ENCODE measurements at places on chromosomes 2 and 18.

- DNase-seq, result no peak
These were observed 5.3 kb downstream of the MYL1 start for GRCh38 chr2:210309548-210310233.

GRCh38 chr2:107932488-107932887 is 53.8 kb upstream of the SLC5A7 start:
- no peak for DNase-seq

DNA sequence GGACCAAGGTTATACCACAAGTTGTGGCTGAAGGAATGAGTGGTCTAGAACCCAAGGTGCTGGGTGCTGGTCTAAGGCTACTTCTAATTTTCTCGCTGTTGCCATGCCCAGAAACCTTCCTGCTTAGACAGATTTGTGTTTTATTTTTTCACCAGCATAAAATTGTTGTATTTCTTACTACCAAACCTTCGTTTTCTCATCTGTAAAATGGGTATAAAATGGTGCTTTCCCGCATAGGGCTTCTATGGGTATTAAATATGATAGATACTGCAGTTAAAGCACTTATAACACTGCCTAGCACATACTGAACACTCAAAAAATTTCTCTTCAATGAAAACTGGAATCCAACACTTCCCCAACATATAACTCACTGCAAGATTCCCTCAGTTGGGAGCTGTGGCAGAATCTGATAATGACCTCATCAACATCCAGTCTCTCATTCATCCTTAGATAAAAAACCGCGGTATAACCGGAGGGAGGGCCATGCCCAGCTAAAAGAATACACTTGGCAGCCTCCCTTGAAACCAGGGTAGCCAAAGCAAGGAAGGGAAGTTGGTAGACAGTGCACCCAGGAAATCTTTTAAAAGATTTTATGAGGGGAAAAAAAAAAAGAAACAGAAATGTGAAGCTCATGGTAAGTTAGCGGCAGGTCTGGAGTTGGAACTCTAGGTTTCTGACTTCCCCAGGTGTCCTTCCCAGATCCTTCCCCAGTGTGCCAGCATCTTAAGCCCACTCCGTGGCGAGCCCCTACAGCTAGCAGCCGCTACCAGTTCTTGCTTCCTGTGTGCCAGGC is 1.2 kb downstream of the NEMP2 start:
- peak; percentile 21 for DNase-seq

DNA sequence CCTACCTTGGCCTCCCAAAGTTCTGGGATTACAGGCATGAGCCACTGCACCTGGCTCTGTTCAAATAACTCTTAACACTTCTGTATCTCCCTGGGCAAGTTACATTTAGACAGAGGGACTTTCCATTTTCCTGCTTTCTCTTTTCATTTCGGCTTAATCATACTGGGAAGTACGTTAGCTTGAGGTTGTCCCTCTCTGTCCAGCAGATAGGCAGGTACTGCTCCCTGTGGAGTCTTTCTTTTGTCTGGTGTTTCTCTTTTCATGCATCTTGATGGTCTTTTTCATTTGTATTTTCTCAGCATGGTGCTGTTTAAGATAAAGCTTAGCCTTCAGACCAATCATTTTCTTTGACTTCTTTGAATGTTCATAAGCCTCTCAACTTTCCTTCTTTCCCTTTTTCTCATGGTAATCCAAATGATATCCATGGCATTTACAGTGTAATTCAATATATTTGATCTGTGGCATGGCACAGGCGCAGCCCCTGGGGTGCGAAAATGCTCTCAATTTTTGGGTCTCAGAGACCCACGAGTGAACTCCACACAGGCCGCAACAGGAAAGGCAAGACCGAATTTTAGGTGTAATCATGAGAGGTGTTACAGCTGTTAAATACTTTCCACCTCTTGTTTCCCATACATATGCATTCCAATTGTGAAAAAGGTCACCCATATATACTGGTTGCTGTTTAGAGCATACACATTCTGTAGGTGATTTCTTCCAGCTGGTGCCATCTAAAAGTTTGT is 99.9 kb upstream of the MYO3B start:
- no peak for DNase-seq

- DNase-seq, result no peak
These were observed 6.3 kb upstream of the SFT2D3 start for GRCh38 chr2:127694986-127695385.

- DNase-seq, result no peak
These were observed 688 bp downstream of the MAPRE2 start for GRCh38 chr18:35041815-35042387.

GRCh38 chr2:205086662-205087061 is 541.4 kb downstream of the PARD3B start:
- DNase-seq, result no peak

- no peak for DNase-seq
These were observed 220.0 kb upstream of the CYP26B1 start for GRCh38 chr2:72367530-72368225.

GRCh38 chr2:156779416-156780120 is 343.4 kb downstream of the GPD2 start:
- no peak for DNase-seq

GRCh38 chr2:197879812-197880408 is 75.5 kb downstream of the PLCL1 start:
- DNase-seq, result no peak

GRCh38 chr2:184067502-184067901 is 530.8 kb upstream of the ZNF804A start:
- no peak for DNase-seq

- DNase-seq, result peak; percentile 50
These were observed 1.9 kb upstream of the ESPNL start for GRCh38 chr2:238097988-238098871.

- DNase-seq, result no peak
These were observed 45.4 kb upstream of the ASB18 start for GRCh38 chr2:236309669-236310029.

DNA sequence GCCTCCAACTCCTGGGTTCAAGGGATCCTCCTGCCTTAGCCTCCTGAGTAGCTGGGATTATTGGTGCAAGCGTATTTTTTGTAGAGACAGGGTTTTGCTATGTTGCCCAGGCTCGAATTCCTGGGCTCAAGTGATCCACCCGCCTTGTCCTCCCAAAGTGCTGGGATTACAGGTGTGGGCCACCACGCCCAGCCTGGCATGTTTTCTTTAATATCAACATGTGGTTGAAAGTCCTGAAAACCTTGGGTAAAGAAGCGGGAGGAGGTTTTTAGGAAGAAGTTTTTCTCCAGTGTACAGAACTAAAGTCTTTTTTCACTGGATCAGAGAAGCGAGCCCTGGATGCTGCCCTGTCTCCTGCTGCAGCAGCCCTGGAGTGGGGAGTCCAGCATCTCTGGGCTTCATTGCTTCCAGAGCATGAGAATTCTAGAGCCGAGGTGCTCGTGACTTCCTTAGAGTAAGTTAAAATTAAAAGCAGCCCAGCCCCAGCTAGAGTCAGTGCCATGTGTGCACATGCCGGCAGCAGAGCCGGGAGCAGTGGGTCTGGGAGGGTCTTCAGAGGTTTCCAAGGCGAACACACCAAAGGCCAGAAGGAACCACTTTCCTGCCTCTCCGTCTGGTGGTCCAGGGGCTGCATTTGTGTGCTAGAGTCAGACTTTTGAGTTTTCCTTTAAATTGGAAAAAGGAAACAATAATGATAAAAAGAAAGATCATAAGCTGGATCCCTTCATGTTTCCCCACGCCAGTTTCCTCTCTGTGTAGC is 31.2 kb downstream of the ITGB1BP1 start:
- no peak for DNase-seq

DNA sequence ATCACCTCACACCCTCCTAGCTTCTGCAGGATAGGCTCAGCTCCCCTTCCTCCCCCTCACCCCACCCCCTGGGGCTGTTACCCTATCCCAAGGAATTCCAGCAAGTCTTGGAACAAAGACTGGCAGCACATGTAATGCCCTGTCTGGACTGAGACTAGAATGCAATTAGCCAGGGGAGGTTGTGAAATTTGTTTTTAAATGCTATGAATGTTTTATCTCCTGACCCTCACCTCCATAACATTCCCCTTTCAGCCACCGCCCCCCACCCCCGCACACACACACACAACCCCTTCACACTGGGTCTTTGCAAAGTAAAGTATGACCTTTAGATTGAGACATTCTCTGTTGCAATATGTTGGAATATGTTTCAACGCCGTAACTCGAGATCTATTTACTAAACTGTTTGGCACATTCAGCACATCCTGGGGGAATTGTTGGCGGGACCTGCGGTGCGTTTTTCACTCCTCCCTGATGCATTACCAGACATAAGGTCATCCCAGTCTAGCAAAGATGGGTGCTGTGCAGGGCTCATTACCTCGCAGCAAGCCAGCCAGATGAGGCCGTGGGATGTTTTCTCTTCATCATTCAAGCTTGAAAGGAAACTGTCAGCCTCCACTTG is 290.7 kb upstream of the SLC14A2 start:
- DNase-seq, result no peak

DNA sequence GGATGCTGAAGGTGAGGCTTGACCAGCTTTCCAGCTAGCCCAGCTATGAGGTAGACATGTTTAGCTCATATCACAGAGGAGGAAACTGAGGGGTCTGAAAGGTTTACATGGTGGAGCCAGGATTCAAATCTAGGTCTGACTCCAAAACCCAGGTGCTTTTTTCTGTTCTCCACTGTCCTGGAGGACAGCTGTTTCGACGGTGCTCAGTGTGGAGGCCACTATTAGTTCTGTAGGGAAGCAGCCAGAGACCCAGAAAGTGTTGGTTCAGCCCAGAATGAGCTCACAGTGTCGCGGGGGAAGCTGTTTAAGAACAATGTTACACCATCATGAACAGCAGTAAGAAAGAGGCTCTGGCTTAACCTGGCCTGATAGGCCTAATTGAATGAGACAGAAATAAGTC is 11.1 kb downstream of the PROC start:
- no peak for DNase-seq

- no peak for DNase-seq
These were observed 74.1 kb downstream of the MAPK4 start for GRCh38 chr18:50633992-50634391.

GRCh38 chr2:176935543-176936102 is 277.0 kb upstream of the HNRNPA3 start:
- no peak for DNase-seq

DNA sequence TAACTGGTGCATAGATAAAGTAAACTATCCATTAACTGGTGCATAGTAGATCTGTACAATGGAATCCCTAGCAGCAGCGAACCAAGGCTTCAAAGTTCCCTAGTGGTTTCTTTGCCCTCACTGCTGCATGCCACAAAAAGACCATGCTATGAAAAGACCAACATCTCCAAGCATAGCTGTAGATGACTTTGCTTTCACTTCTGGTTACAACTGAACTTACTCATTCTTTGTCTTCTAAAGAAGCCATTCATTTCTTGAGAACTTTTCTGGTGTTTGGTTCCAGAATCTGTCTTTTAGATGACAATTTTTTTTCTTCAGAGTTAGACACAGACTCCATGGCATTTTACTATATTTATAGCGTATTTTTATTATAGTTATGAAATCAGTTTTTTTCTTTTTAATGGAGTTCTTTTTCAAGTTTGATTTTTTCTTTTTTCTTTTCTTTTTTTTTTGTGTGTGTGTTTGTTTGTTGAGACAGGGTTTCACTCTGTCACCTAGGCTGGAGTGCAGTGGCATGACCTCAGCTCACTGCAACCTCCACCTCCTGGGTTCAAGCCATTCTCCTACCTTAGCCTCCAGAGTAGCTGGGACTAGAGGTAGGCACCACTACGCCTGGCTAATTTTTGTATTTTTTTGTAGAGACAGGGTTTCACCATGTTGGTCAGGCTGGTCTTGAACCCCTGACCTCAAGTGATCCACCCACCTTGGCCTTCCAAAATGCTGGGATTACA is 63.6 kb downstream of the SLC35F5 start:
- peak; percentile 86 for DNase-seq

- no peak for DNase-seq
These were observed 78.2 kb downstream of the KCTD1 start for GRCh38 chr18:26470011-26470637.

GRCh38 chr2:85399183-85399455 is 11.0 kb downstream of the CAPG start:
- DNase-seq, result no peak

DNA sequence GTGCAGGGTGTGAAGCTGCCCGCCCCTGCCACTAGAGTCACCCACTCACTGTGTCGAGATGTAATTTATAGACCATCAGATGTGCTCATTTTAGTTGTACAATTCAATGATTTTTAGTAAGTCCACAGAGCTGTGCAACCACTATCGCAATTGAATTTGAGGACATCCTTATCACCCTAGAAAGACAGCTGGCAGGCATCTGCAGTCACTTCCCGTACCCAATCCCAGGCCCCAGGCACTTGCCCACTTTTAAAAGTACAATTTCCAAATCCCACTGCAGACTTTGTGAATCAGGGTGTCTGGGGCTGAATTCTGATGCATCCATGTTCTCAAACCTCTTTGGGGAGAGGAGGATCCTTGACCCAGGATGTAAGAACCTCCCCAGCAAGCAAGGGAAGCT is 521.3 kb upstream of the SALL3 start:
- DNase-seq, result no peak

- DNase-seq, result no peak
These were observed 1.6 kb downstream of the MTCL1 start for GRCh38 chr18:8706791-8707555.

- no peak for DNase-seq
These were observed 361.2 kb upstream of the HNRNPA3 start for GRCh38 chr2:176851200-176851888.

- no peak for DNase-seq
These were observed 49.7 kb downstream of the SH3YL1 start for GRCh38 chr2:213932-214693.

- peak; percentile 69 for DNase-seq
These were observed 7.9 kb upstream of the NDUFV2 start for GRCh38 chr18:9094307-9095226.

- no peak for DNase-seq
These were observed 454.1 kb downstream of the MEIS1 start for GRCh38 chr2:66888791-66889631.

GRCh38 chr2:174332217-174332963 is 2.4 kb upstream of the SP9 start:
- no peak for DNase-seq

DNA sequence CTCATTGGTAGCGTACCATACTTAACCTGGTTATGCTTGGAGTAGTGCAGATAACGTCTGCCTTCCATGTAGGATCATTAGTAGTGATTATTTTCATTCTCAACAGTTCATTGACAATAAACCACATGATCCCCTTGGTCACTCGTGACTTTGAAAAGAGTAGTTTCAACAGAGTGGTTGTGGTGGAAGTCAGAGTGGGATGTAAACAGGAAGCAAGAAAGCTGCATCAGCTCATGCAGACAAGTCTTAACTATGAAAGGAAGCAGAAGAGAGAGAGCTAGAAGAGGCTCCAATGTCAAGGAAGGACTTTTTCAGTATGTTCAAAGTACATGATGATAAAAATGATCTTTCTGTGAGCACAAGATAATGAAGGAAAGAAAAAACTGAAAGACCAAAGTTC is 287.4 kb downstream of the MBD2 start:
- DNase-seq, result no peak

DNA sequence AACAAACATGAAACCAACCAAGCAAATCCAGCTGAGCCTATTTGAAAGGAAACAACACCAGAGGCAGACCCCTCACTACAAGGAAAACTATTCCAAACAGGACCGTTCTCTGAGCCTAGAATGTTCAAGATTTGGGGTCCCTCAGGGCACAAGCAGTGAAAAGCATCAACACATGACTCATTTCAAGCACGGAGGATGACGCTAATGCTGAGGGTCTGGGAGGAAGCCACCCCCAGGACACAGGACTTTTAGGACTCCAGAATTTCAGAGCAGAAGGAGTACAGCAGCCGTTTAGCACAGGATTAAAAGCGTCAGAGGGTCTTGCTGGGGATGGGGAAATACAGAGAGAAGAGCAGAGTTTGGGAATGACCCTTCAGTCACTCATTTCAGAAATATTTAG is 168.9 kb downstream of the DLGAP1 start:
- DNase-seq, result no peak

GRCh38 chr2:160298960-160299359 is 98.9 kb upstream of the ITGB6 start:
- DNase-seq, result no peak

GRCh38 chr2:119649364-119649917 is 29.6 kb upstream of the TMEM177 start:
- DNase-seq, result no peak
